Stimulated activated CD8-positive, alpha-beta memory T cell treated with anti-CD3 and anti-CD28 coated beads, Interleukin-12 subunit alpha, Interleukin-12 subunit beta, amount 100 ng/mL, for 4 hours (primary cell): ENCODE measurements at places on chromosomes 4 and X.

GRCh38 chr4:7781366-7781765, 158.3 kb downstream of the AFAP1 start:
- DNase-seq = no peak

DNA sequence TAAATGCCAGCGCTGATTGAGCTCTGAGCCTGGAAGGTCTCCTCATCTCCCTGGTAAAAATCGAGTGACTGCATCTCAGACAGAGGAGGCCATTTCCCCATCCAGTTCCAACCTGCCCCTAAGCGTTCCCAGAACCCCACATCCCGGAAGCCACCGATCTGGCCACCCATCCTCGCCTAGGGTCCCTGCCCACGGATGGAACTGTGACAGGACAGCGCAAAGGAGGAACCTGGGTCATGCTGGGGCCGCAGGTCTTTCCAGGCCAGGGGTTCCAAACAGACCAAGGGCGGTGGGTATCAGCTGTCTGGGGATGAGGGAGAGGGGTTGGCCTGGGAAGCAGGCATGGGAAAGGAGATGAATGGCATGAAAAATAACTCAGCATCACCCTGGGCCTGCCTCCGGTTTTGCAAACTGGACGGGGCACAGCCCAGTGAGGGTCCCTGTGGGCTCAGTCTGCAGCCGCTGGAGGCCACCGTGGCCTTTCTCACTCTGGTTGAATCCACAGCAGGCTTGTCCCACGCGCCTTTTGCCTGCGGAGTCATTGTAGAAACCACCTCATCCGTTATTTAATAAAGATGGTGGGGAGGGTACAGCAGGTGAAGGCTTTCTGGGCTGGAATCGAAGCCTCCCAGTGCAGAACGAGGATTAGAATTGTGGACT, 49.1 kb downstream of the ABLIM2 start:
- no peak for DNase-seq

GRCh38 chr4:153327247-153327646, 17.2 kb upstream of the MND1 start:
- no peak for DNase-seq

DNA sequence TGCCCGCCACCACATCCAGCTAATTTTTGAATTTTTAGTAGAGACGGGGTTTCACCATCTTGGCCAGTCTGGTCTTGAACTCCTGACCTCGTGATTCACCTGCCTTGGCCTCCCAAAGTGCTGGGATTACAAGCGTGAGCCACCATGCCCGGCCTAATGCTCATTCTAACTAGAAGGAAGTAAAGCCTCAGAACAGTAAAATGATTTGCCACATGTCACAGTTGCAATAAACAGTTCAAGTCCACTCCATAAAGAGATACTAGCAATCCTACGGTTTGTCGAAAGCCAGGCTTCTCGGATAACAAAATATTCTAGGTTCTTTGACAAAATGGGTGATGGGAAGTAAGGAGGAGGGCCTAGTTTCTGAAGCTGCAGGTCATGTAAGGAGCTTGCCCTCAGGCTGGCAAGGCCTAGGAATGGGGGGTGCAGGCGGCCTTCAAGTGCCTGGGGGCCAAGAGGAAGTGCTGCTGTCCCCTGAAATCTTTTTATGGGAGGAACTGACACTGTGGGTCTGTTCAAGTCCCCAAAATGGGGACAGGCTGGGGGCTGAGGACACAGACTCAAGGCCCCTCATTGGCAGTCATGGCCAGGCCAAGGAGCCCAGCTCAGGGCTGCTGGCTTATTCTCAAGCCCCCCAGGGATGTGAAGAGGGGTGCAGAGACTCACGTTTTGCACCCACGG, 31.8 kb upstream of the ACSL1 start:
- DNase-seq = no peak

DNA sequence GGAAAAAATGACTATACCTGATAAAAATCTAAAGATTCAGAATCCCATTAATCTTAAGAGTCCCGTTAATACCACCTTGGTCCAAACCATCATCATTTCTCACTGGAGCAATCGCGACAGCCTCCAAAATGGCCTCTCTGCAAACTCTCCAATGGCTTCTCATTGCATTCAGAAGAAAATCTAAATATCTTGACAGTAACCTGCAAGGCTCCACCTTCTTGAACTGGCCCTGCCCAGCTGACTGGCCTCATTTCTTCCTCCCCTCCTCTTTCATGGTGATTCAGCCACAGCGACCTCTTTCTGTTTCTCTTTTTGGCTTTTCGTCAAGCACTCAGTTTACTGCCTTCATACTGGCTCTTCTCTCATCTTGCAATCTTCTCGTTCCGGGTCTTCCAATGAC, 56.2 kb upstream of the GPRIN3 start:
- no peak for DNase-seq

GRCh38 chr4:66097218-66097617, 426.9 kb upstream of the EPHA5 start:
- DNase-seq = no peak

GRCh38 chr4:92232566-92232965, 71.2 kb upstream of the GRID2 start:
- DNase-seq = no peak

- DNase-seq = no peak
Measured at GRCh38 chrX:131617182-131617581, 73.3 kb downstream of the OR13H1 start.

- no peak for DNase-seq
Measured at GRCh38 chr4:8688041-8688907, 95.7 kb downstream of the CPZ start.

DNA sequence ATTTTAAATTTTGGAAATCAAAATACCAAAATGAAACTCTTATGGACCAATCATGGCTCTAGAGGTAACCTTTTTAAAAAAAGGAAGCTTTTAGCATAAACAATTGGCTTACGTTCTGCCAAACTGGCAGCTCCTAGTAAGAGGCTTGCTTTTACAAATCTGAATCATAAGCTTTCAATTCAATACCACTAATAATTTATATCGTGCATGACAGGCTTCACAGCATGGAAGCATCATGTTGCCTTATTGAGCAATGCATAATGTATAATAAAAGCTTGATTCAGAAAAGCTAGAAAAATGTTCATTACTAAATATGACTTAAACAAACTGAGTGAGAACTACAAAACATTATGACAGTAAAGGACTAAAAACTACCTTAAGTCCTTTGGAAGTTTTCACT, 280.9 kb downstream of the IQCM start:
- no peak for DNase-seq

GRCh38 chrX:100407784-100408712, 2.0 kb downstream of the PCDH19 start:
- no peak for DNase-seq

GRCh38 chr4:48904101-48904500, 2.5 kb downstream of the OCIAD2 start:
- DNase-seq = no peak
